ENCODE measurements at places on chromosomes 4 and X.

GRCh38 chr4:92968556-92968955, 664.8 kb downstream of the GRID2 start:
- DNase-seq, result no peak

GRCh38 chr4:38313999-38314561, 349.9 kb upstream of the KLF3 start:
- no peak for DNase-seq

GRCh38 chr4:3238721-3239120, 10.2 kb upstream of the MSANTD1 start:
- no peak for DNase-seq

GRCh38 chr4:6746721-6747293, 30.8 kb downstream of the BLOC1S4 start:
- peak; percentile 61 for DNase-seq

DNA sequence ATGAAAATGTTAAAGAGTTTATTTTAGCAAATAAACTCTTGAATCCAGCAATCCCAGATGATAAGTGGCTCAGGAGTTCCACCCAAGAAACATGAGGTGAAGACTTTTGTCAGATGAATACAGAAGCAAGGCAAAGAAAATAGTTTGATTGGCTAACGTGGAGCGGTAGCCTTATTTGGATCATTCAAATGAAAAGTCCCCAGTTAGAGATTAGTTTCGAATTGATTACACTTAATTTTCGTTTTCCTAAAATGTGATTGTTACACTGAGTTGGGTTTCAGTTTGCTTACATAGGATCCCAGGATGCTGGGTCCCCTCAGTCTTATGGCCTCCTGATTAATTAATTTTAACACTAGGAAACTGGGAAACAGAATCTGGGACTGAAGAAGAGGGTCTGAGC, 76.4 kb upstream of the RPA4 start:
- DNase-seq, result no peak

DNA sequence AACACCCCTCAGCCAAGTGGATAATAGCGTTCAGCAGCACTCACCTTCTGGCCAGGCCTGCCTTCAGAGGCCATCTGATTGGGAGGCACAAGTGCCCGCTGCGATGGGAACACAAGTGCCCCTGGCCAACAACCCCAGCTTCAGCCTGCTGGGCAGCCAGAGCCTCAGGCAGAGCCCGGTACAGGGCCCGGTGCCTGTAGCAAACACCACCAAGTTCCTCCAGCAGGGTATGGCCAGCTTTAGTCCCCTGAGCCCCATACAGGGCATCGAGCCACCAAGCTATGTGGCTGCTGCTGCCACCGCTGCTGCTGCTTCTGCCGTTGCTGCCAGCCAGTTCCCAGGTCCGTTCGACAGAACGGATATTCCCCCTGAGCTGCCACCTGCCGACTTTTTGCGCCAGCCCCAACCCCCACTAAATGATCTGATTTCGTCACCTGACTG, 55.9 kb upstream of the MTM1 start:
- no peak for DNase-seq

- DNase-seq, result peak; percentile 74
Observed at GRCh38 chrX:103629318-103630170, 769 bp downstream of the TCEAL1 start.

DNA sequence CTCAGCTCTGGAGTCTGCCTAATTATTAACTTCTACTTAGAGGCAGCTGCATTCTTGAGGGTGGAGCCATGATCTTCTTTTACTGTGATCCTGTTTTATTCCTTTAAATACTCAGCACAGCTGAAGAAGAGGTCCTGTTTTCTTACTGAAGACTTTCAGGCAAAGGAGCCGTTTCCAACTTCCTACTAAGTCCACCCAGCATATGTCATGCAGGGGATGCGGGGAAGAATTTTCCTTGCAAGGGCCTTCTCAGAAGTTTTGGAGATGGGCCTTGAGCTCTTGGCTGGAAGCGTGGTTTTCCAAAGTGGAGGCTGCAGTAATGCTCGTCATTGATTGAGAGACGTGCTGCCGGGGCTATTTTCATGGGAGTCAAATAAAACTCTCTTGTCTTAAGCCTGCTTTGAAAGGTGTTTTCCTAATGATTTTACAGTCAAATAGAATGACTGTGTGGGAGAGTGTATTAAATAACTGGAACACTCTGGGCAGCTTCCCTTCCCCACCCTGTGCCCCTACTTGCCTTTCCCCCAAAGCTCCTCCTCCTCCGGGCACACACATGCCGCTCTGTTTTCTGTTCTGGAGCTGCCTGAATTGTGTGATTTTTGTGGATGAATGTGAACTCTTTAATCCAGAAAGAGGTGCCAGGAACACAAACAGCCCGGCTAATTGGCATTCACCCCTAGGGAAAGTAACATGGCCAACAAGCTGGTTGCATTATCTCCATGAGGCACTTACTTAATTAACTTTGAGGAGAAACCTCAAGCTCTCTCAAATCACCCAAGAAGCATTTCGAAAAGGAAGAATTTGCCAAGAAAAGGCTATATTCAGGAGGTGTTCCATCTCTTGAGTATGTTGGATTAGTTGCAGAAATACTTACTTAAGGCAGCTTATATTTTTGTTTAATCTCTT, 28.1 kb downstream of the FGF2 start:
- DNase-seq, result peak; percentile 28

- DNase-seq, result no peak
Observed at GRCh38 chr4:37561803-37562207, 124.4 kb downstream of the RELL1 start.

DNA sequence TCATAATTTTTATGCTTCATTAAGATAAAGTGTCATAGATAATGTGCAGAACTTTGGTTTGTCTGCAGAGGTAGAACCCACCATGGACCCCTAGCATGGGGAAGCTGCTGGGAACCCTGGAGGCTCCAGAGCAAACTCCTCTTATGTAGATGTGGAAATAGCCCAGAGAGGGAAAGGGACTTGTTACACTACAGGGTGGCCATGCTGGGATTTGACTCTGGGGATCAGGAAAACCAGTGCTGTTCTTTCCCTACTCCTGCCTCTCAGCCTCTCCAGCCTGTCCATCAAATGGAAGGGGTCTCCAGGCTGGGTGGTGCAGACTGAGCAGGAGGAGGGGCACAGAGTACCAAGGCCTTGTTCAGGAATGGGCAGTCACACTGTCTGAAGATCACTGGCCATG, 54.2 kb downstream of the MSX1 start:
- DNase-seq, result no peak

Data from left kidney (tissue), 8 donors.